IgD-negative memory B cell (primary cell): ENCODE measurements at places on chromosomes 11 and 22. TPM values are rescaled to one million over a fixed set of nuclear protein-coding genes. Genes with fewer than 3 reads are reported as not detected.

Gene MTA2
- polyA plus RNA-seq: 32.9 TPM

Gene HBB
- 60.1 TPM for polyA plus RNA-seq

Gene NRXN2
- polyA plus RNA-seq: not detected

Gene OR51G2
- not detected for polyA plus RNA-seq

Gene MS4A12
- not detected for polyA plus RNA-seq

Gene KCTD17
- polyA plus RNA-seq: 13.3 TPM

Gene ACTN3
- polyA plus RNA-seq: not detected

Gene CRYBB3
- polyA plus RNA-seq: not detected

Gene SMC1B
- not detected for polyA plus RNA-seq

Gene SUSD2
- polyA plus RNA-seq: not detected

Gene TTC36
- 0.55 TPM for polyA plus RNA-seq

Gene KRTAP5-11
- polyA plus RNA-seq: not detected

Gene BSCL2
- 48.2 TPM for polyA plus RNA-seq
